ENCODE measurements at places on chromosomes 1 and 21.

- DNase-seq, result no peak
Measured at GRCh38 chr1:109241841-109242345, 7.4 kb upstream of the CELSR2 start.

DNA sequence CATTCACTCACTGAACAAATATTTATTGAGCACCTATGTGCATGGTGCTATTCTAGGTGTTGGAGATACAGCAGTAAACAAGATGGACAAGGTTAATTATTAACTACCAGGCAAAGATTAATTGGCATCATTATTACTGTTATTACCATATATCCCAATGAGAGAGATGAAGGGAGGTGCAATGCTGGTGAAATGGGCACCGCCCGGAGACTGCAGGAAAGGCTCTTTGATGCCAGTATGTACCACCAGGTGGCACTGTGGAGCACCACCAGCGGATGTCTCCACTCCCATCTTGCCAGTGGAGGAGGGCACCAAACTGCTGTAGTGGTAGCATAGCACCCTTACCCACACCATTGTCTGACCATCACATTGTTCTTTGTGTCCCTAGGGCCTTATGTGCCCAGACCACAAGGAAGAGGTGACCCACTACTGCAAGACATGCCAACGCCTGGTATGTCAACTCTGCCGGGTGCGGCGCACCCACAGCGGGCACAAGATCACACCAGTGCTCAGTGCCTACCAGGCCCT is 3.0 kb downstream of the TRIM46 start:
- DNase-seq, result peak; percentile 70

DNA sequence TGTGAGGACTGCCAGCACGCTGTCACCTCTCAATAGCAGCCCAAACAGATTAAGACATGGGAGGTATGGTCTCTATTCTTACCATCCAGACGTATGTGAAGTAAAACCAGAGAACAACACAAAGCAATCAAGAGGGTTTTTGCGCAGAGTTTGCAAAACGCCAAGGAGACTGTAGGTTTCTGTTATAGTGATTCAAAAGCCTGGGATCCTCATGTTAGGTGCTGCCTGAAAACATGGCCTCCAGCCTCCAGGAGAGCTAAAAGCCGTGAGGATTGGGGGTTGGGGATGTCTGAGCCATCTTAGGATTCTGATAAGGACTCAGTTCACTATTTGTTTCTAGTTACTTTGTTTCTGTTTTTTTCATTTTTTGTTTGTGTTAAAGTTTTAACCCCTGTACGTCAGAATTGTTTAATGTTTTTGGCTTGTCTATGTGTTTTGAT is 4.2 kb upstream of the CCT8 start:
- DNase-seq, result peak; percentile 51

DNA sequence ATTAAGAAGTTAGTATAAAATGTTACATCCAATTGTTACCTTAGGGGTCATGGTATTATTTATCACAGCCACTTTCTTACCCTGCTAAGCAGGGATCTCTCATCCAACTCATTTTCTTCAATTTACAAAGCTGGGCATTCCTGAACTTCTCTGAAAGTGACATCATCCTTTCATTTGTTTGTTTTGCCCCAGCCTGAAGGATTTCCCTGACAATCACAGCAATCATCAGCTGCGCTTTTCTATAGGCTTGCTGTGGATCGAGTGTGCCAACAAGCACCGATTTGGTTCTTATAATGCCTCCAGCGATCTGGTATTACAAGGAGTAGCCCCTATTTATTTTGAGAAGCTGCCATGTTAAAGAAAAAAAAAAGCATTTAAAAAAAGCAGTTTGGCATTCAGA is 240.2 kb downstream of the USH2A start:
- no peak for DNase-seq

DNA sequence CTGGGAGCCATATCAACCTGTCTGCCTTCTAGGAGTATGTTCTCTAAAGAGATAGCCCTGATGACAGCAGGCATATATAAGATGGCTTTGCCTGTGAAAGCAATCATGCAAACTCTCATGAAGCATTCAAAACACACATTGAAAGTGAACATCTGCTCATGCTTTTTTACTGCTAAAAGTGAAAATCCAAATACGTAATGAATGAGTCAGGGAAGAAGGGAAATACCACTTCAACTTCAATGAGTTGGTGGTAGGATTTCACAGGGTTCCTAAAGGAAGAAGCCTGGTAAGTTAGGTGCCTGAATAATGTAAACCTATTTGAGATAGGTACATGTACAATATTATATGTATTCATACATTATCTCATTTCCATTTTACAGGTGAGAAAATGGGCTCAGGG is 50.5 kb upstream of the SLFNL1 start:
- DNase-seq, result no peak

- no peak for DNase-seq
Measured at GRCh38 chr1:198864695-198865094, 225.9 kb downstream of the PTPRC start.

GRCh38 chr1:106727171-106727570 is 329.3 kb upstream of the PRMT6 start:
- DNase-seq, result peak; percentile 60

GRCh38 chr1:32891630-32892029 is 5.3 kb downstream of the HPCA start:
- DNase-seq, result no peak

DNA sequence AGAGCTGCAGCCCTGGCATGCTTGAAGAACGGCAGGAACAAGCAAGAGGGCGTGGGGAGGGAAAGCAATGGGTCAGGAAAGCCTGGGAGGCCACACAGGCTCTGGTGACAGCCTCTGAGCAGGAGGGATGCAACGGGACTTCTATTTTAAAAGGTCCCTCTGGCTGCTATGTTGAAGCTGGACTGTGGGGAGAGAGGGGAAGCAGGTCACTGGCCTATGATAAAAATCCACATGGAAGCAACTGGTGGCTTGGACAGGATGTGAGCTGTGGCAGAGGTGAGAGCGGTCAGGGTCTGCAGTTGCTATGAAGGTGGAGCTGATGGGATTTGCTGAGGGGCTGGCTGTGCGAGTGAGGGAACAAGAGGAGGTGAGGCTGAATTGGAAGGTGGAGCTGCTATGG is 11.2 kb downstream of the PADI1 start:
- no peak for DNase-seq

DNA sequence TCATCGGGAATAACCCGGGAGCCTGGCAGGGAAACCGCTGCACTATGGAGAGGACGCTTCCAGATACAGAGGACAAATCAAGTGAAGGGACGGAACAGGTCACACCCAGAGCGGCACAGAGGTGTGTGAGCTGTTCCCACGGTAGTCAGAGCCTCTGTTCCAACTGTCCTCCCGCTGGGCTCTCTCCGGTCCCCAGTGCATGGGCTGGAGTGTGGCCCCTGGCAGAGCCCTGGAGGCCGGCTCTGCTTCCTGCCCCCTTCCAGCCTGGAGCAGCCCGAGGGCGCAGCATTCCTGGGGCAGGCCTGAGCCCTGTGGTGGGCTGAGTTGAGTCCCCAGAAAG is 11.9 kb upstream of the ZBTB21 start:
- no peak for DNase-seq

DNA sequence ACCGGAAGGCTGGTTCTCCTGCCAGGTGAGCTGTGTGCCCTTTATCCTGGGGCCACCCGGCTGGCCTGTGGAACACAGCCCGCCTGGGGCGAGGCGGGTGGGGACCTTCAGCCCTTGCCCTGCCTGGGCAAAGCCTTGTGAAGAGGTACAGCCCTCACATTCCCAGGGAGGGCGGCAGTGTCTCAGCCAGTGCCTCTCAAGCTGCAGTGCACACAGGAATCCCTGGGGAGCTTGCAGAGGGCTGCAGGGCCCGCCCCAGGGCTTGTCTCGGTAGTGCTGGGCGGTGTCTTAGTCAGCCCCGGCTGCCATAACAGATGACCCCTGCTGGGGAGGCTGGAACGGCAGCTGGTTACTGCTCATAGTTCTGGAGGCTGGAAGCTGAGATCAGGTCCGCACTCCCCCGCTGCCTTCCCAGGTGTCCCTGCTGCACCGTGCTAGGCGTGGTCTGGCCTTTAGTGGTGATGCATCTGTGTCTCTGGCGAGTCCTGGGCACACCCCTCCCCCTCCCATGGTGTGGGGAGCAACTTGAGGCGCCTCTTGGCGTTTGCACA is 12.6 kb downstream of the DFFB start:
- no peak for DNase-seq

- no peak for DNase-seq
Measured at GRCh38 chr1:40575336-40575735, 43.9 kb downstream of the ZNF684 start.

DNA sequence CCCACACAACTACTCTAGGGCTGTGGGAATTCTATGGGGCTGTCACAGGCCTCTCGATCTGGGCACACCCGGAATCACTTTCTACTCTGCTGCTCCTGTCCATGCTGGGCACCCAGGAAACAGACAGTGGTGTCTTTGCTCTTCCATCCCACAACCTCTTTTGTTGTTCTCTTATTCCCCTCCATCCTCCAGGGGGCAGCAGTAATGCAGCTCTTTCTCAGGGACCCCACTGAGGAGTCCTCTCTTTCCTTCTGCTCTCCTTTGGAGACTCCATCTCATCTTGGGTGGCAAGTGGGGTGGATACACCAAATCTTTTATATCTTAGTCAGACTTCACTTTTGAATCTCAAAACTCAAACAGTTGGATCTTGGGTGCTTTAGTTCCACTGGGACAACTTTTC is 206.3 kb downstream of the HS2ST1 start:
- no peak for DNase-seq

GRCh38 chr1:109170035-109170764 is 43.5 kb upstream of the SARS1 start:
- DNase-seq, result no peak

- DNase-seq, result no peak
Measured at GRCh38 chr1:24322470-24323177, 3.5 kb downstream of the GRHL3 start.

GRCh38 chr1:71592646-71593274 is 511.9 kb upstream of the ZRANB2 start:
- no peak for DNase-seq

DNA sequence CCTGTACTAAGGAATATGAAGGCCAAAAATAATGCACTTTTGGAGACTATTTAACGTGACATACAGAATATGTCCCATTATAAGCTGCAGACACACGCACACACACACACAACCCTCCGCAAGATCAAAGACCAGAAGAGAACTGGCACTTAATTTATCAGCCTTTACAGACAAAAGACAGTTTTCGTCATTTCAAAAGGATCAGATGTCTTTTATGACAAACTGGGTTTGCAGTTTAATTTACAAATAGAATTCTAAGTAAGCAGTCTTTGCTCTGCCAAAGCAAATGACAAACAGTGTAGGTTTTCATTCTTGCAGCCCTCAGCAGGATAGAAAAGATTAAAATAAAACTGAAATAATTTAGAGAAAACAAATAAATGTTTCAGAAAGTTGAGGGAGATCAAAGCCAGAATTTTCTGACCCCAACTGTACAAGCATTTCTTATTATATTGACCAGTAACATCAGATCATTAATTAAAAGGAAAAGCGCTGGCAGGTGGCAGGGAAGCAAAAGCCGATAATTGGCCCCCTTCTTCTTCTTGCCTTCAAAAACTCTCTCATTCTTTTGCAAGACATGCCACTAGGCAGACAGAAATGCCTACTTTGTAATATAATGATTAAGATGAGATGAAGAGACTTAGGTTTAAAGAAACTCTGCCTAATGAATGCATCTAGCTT is 169.0 kb downstream of the DENND1B start:
- DNase-seq, result no peak

DNA sequence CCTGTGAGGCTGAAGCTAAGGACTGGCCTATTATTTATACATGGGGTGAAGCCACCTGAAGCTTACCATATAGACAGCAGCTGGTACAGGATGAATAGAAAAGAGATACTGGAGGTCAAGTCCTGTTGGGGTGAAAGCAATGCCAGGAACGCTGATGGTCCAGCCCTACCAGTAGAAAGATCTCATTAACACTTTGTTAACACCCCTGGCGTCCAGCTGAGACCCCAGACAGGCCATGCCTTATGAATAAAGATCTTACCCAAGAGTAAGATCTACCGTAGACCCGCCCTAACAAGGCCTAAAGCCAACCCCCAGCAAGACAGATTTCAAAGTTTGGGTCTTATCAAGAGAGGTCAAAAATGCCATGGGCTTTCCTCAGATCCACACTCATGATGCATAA is 34.7 kb downstream of the ST3GAL3 start:
- DNase-seq, result no peak

GRCh38 chr1:26412180-26412840 is 1.7 kb downstream of the LIN28A start:
- no peak for DNase-seq

DNA sequence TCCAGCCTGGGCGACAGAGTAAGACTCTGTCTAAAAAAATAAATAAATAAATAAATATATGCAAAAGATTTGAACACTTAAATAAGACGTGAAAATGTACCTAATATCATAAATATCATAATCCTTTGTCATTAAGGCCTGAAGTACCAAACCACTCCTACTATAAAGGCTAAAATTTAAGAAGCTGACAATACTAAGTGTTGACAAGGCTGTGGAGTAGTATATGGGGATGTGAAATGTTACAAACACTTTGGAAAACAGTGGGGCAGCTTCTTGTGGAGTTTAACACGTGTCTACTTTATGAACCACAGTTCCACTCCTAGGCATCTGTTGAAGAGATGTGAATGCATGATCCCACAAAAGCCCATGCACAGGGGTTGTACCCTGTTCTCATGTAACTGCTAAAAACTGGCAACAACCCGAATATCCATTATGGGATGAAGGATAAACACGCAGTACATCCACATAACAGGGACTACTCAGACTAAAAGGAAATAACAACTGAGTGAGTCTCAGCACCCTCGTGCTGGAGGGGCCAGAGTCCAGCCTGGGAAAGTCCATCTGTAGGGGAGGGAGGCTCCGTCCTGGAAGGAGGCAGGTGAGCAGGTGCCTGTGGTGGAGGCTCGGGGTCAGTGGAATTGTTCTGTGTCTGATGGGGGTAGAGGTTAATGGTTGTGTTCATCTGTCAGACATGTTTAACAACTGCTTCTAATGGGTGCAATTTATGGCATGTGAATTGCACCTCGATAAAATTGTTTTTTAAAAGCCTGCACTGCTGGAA is 6.7 kb upstream of the SLC19A1 start:
- DNase-seq, result no peak

- no peak for DNase-seq
Measured at GRCh38 chr1:45470306-45470798, 20.6 kb downstream of the TESK2 start.

DNA sequence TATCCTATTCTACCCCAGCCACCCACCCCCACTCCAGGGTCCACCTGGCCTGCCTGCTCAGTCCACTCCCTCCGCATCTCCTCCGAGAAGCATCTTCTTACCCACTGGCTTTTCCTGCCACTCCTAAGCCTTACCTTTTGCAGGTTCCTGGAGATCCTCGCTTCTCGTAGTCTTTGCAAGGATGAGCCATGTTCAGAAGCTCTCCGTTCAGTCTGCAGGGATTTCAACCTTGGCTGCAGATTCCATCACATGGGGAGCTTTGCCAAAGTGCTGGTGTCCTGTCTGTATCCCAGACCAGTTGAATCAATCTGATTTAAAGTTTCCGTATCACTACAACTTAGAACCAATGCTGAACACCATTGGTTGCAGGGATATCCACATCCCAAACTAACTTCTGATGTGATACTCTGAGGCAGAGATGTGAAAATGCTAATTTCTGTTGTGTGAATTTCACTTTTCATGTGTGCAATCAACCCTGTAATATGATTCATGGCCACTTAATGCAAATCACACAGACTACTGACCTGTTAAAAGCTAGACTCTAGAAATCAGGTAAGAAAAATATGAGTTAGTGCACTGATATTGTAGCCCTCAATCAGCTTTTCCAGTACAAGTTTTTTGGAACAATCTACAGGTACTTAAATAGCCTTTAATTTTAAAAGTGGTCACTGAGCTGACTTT is 61.9 kb downstream of the CAPN2 start:
- no peak for DNase-seq

- DNase-seq, result no peak
Measured at GRCh38 chr1:169201084-169201619, 94.7 kb downstream of the ATP1B1 start.

Data from pons (tissue), 1 donor.